Smooth muscle cell of the umbilical artery (primary cell): ENCODE measurements at places on chromosomes 16 and 17. TPM values are rescaled to one million over a fixed set of nuclear protein-coding genes. Genes with fewer than 3 reads are reported as not detected.

Gene NPIPA5
- 0.92 and 3.0 TPM in 2 replicates for total RNA-seq

Gene GLIS2
- total RNA-seq: 3.3 and 5.3 TPM in 2 replicates

Gene CTRL
- total RNA-seq: under 0.01 and 0.51 TPM in 2 replicates

Gene NOTUM
- 0.14 TPM in 1 of 2 replicates, not detected in the other for total RNA-seq

Gene BAIAP3
- total RNA-seq: 0.65 and 0.89 TPM in 2 replicates

Gene RIPOR1
- total RNA-seq: 32.1 and 83.6 TPM in 2 replicates

Gene RAC3
- total RNA-seq: 19.0 and 25.3 TPM in 2 replicates

Gene E2F4
- 68.0 and 85.7 TPM in 2 replicates for total RNA-seq

Gene MPV17L
- total RNA-seq: 0.23 and 0.89 TPM in 2 replicates

Gene ECI1
- total RNA-seq: 22.4 and 38.0 TPM in 2 replicates

Gene SLC5A11
- total RNA-seq: not detected in 2 replicates

Gene CBFB
- 98.3 and 162 TPM in 2 replicates for total RNA-seq

Gene ZFPM1
- total RNA-seq: 3.9 and 6.0 TPM in 2 replicates

Gene ENPP7
- not detected in 2 replicates for total RNA-seq

Gene CDK5RAP3
- 71.8 and 86.1 TPM in 2 replicates for total RNA-seq

Gene DNAI2
- total RNA-seq: not detected in 2 replicates

Gene YBX2
- not detected in 2 replicates for total RNA-seq

Gene TLCD3B
- under 0.01 and 0.09 TPM in 2 replicates for total RNA-seq

Gene ATP2C2
- not detected in 2 replicates for total RNA-seq

Gene PIPOX
- total RNA-seq: 1.5 and 1.7 TPM in 2 replicates

Gene RUNDC3A
- total RNA-seq: 0.09 and 0.59 TPM in 2 replicates

Gene PDILT
- not detected in 2 replicates for total RNA-seq

Gene NHERF2
- 19.0 and 24.5 TPM in 2 replicates for total RNA-seq

Gene ITGA3
- total RNA-seq: 114 and 588 TPM in 2 replicates

Gene LAT
- 0.30 and 1.5 TPM in 2 replicates for total RNA-seq

Gene TP53TG3C
- total RNA-seq: not detected in 2 replicates

Gene OTOA
- total RNA-seq: 0.09 TPM in 1 of 2 replicates, not detected in the other

Gene HOXB4
- 1.2 and 1.8 TPM in 2 replicates for total RNA-seq

Gene ICAM2
- 2.1 and 4.2 TPM in 2 replicates for total RNA-seq

Gene WNT9B
- total RNA-seq: not detected in 2 replicates

Gene CCL3
- total RNA-seq: not detected in 2 replicates

Gene TP53TG3B
- total RNA-seq: not detected in 2 replicates

Gene ASIC2
- not detected in 2 replicates for total RNA-seq

Gene NPB
- total RNA-seq: 0.51 and 1.5 TPM in 2 replicates
